ENCODE measurements at places on chromosomes 7 and 10.

- no peak for DNase-seq
Observed at GRCh38 chr7:135328053-135328452, 94.4 kb downstream of the STRA8 start.

DNA sequence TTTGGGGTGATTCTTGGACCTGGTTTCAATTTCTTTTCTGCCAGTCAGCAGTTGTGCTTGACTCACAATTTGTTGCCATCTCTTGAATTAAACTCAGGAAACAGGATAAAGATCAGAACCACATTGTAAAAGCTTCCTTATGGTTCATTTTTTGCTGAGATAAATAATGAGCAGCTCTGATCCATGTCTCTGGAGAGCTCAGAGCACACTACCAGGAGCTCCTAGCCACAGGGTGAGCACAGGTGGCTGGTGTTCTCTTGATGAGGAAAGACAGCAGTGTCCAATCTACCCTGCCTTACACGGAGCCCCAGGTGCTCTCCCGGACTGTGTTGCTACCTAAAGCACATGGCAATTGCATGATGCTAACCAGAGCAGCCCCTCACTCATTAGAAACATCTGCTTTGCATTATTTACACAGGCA is 17.2 kb upstream of the FAM170B start:
- no peak for DNase-seq

GRCh38 chr10:87541114-87541513 is 36.4 kb downstream of the MINPP1 start:
- no peak for DNase-seq

DNA sequence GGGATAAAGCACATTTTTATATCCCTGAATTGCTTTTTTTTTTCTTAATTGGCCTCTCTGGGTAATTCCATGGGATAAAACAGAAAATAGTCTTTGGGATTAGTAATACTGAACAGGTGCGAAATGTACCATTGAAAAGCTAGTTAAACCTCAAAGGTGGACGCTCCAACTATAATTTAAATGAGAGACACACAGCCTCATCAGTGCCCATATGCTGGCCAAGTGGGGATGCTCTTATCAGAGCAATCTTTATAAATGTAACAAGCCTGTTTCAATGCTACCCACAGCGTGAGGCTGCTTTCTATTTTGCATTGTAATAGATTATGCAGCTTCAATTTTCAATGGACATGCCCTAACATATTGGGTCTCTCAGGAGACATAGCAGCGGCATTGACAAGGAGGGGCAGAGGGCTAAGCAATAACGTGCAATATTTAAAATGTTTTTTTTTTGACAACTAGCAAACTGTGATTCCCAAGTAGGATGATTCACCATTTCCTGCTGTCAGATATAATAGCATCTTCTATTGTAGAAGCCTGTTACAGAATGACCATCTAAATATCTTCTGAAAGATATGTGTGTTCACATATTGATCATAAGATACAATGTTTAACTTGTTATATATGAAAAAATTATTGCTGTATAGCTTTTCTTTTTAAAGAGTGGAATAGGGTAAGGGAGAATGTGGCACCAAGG is 91.3 kb upstream of the BET1 start:
- no peak for DNase-seq

- DNase-seq, result no peak
Observed at GRCh38 chr7:47354071-47354470, 227.8 kb downstream of the TNS3 start.

DNA sequence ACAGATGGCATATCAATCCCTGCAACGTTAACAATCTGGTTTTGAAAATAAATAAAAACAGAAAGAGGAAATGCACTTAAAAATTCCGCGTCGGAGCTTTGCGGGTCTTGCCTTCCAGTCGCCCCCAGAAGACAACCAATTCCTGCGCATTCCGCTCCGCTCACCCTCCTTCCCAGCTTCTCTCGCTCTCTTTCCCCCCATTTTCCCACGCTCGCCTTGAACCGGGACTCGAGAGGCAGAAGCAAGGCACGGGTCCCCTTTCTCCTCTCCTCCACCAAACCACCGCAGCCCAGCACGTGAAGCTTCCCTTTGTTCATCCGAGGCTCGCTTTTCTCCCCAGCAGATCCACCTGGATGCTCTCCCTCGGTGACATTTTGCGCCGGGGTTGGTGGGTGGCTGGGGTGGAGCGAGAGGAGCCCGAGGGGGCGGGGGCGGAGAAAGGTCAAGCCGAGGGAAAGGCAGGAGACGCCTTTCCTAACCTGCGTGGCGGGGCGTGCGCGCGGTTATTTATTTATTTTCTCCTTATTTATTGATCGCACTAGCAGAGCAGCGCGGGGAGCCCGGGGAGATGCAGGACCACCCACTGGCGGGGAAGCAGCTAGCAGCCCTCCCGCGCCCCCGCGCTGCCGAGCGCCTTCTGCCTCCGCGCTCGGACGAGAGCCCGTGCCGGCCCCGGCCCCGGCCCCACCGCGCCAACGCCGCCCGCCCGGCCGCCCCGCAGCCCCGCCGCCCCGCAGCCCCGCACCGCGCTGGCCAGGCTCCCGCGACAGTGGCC is at the start of gene KCND2:
Gene KCND2 (plus strand): TSS at position 475 of the 775 bp plus-strand sequence.
- DNase-seq, result no peak

DNA sequence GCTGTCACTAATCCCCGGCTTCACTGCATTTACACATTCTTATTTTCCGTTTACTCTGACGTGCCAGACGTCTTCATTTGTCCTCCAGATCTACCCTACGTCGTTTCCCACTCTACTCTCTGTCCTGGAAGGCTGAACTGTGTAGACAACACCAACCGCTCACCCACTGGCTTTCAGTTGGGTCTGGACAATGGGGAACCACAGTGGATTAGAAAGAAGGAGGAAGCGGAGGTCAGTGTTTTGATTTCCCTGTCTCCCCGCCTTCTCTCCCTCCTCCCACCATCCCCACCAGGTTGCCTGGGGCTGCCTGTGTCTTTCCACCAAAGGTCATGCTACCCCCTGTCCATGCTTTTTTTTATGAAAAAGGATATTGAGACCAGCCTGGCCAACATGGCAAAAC is 14.0 kb upstream of the CTBP2 start:
- no peak for DNase-seq

DNA sequence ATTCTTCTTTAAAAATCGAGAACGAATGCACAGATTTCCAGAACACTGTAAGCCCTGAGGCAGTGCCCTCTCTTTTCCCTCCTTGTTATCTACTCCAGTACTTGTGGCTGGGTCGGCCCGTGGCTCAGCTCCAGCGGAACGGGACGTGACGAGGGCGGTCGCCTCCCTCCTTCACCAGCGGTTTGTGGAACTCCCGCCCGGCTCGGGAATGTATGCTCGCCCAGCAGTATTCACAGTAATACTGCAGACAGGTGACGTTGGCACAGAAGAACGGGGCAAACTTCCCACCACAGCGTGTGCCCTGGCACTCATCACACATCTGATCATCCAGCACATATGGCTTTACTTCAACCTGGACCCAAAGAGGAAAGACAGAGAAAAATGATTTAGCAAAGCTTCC is 128.5 kb downstream of the BTAF1 start:
- DNase-seq, result no peak

GRCh38 chr7:126443951-126444350 is 808.8 kb downstream of the GRM8 start:
- DNase-seq, result no peak

- DNase-seq, result no peak
Observed at GRCh38 chr7:706721-707120, 19.8 kb upstream of the DNAAF5 start.

DNA sequence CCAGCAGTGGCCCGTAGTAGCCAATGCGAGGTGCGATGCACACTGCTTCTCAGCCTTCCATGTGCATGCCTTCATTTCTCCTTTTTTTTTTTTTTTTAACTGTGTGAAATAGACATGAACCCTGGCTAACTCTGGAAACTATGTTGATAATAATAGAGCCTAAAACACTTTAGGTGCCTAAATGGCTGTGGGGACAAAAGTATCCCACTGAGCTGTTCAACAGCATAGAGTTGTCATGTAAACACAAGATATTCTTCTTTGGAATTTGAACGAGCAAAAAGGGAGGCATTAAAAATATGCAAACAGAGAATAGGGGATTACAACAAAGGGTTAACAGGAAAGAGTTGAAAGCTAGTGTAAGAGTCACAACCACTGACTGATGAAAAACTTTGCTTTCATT is 162.1 kb upstream of the NOBOX start:
- DNase-seq, result no peak

DNA sequence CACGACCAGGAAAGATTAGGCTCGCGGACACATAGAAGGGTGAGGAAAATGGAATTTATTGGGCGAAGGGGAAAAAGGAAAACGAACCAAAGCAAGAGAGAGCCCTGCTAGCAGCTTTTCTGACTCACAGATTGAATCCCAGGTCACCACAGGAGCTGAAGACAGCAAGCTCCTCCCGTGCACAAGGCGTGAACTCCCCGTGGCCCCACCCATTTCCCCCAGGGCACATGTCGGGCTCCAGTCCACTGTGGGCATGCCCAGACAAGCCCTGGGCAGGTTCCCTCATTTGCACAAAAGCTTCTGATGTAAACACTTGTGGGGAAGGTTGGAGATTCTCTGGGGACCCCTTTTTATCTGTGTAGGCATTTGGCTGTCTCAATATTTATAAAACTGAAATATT is 582.4 kb downstream of the SUGCT start:
- DNase-seq, result no peak

DNA sequence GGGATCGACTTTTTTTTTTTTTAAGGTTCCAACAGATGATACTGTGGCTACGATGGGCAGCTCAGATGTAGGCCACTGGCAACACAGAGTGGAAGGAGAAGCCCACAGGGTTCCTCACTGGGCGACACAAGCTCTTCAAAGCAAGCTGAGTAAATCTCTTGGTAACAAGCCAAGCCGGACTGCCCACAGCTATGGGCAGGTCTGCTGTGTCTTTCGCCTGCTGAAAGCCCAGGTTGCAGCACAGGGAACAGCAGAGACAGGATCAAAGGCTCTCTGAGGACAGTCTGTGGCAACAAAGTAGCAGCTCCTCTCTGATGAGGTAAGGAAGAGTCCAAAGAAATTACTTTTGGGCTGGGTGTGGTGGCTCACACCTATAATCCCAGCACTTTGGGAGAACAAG is 83.6 kb downstream of the KCNMA1 start:
- DNase-seq, result no peak

- DNase-seq, result no peak
Observed at GRCh38 chr7:25642849-25643248, 414.6 kb upstream of the NPVF start.

DNA sequence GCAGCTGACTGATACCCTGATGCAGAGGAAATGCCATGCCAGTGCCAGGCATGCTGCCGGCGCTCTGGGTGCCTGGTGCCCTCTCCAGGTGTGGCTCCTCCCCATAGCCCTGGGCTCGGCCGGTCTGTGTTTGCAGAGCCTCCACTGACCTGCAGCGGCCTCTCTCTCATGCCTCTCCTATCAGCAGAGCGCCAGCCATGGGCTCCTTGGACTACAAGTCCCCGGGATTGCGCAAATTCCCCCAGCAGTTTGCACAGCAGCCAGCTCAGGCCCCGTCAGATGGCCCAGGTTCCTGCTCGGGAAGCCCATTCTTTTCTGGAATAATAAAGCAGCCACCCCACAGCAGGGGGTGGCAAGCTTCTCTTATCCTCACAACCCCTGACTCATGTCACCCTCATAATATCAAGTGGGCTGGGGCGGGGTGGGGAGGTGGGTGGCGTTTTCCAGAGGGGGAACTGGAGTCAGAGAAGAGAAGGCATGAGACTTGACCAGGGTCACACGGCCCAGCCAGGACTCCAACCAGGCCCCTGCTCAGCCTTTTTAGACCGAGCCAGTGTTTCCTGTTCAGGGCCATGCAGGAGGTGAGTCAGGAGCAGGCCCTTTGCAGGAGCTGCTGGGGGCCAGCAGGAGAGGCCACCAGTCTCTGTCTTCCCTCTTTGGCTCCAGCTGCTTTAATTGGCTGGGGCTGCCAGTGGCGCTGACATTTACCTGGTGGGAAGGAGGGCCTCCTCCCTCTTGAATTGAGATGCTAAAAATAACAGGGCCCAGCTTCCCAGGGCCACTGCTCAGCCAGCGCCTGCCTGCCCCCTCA is 58.6 kb downstream of the ZMIZ1 start:
- DNase-seq, result no peak

DNA sequence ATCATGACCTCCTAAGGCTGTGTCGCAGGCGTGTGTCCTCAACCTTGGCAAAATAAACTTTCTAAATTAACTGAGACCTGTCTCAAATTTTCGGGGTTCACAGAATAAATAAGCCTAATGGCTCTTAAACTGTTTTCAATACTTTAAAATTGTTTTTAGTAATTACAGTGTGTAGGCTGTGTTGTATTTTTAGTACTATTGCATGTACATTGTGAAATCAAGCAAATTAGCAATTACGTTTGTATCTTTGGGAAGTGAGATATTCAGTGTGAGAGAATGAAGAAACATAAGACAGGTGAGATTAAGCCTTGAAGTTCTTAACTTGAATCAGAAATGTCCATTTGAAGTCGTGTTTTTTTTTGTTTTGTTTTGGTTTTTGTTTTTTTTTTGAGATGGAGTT is 4.8 kb upstream of the AKR1B10 start:
- DNase-seq, result no peak

DNA sequence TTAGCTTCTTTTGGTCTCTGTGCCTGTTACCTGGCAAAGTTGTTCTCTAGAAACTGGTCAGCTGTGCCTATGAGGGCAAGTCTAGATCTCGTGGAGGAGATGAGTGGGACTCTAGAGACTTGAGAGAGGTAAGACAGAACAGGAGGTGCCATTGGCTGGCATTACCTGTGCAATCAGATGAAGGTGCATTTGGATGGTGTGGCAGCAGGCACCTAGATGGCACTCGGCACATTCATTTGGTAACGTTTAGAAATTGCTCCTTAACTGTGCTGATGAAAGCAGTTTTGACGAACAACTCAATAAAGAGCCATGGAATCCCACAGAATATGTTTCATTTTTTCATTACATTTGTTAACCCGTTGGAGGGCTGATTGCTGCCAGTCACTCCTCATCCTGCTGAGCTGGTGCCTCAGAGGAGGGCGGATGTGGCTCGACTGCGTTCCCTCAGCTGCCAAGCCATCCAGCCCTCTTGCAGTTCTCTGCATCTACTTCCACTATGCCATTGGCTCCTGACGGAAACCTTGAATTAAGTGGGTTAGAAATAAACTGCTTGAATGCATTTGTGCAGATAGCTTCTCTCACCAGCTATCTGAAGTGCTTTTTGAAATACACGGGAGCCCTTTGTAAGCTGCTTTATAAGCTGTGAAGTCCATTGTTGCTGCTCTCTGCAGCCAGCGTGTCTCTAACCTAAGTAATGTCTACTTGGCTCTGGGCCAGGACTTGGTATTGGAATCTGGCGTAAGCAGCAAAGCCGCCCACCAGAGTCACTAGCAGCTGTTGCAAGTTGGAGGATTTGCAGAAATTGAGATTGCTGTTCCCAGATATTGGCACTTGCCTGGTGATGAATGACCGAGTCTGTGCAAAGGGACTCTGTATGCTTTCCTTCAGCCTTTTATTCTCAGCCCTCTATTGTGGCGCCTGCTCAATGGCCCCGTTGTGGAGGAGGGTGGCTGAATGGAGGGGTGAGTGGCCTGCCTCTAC is 87.4 kb downstream of the LRRC4 start:
- no peak for DNase-seq

DNA sequence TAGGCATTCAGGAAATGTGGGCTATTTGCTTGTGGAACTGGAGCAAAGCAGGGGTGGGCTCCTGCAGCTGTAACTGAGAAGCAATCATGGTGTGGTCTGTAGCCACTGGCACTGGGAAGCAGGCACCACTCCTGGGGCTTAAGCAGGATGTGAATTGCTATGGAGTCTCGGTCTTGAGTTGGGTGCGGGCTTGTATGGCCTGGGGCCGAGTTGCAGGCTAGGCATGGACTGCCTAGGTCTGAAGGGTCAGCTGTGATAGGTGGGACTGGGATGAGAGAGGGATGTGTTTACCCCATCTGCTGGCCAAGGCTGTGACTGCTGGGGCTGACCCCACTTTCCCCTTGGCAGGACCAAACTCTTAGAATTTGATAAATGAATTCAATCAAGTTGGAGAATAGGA is 43.0 kb downstream of the ADCY1 start:
- no peak for DNase-seq

- DNase-seq, result no peak
Observed at GRCh38 chr7:93757426-93757825, 133.1 kb downstream of the TFPI2 start.
